ENCODE measurements at places on chromosomes 16 and 17. TPM values are rescaled to one million over a fixed set of nuclear protein-coding genes. Genes with fewer than 3 reads are reported as not detected.
A peak's percentile ranks its signal among the peaks of the same experiment; 100 is the strongest.

DNA sequence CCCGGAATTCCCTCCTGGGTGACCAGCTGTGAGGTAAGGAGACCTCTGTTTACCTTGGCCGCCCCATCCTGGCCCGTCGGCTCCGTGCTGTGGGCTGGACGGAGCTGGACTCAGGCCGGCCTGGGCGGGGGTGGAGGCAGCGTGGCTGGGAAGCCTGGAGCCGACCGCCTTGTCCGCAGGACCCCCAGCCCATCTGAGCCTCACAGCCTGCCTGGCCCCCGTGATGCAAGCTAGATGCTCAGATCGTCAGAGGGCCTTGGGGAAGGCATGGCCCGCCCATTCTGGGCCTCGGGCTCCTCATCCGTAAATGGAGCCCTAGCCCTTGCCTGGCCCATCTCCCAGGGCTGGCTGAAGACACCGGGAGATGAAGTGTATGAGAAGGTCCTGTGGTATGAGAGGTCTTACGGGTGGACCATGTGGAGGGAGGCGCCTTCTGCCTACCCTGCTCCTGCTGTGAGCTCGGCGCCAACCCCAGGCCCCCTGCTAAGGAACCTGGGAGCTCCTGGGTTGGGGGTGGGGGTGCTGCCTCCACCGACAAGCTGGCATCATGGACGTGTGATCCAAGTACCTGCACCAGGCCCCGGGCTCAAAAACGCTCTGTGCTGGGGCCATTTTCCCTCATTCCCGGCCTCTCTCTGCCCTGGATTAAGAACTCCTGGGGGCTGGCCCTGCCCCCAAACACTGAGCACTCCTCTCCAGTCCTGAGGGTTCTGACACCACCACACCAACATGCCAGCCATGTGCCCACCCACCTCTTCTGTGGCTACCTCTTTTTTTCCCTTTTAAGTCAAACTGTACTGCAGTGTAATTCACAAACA is 5.4 kb upstream of the P2RX1 start:
- DNase-seq: no peak

DNA sequence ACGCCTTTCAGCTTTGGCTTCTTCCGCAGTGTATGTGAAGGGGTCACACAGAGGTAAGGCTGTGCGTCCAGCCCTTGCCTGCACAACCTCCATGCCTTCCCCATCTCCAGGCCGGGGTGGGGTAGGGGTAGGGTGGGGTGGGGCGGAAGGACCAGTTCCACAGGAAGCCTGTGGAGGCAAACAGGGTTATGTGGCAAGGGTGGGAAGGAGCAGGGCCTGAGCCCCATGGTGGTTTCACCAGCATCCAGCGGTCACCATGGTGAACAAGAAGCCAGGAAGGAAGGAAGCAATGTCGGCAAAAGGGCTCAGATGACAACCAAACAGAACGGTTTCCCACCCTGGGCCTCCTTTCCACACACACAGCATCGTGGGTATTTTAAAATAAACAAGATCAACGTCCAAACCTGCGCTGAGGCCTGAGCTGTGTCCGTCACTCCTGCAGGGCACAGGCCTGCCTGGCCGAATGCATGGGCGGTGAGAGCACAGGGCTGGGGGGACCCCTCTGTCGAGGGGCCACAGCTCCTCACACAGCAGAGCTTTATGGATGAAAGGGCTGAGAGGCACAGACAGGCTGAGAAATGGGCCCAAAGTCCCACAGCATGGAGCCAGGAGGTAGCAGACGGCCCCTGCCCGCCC is 80.5 kb downstream of the ZNF778 start:
- no peak for DNase-seq

DNA sequence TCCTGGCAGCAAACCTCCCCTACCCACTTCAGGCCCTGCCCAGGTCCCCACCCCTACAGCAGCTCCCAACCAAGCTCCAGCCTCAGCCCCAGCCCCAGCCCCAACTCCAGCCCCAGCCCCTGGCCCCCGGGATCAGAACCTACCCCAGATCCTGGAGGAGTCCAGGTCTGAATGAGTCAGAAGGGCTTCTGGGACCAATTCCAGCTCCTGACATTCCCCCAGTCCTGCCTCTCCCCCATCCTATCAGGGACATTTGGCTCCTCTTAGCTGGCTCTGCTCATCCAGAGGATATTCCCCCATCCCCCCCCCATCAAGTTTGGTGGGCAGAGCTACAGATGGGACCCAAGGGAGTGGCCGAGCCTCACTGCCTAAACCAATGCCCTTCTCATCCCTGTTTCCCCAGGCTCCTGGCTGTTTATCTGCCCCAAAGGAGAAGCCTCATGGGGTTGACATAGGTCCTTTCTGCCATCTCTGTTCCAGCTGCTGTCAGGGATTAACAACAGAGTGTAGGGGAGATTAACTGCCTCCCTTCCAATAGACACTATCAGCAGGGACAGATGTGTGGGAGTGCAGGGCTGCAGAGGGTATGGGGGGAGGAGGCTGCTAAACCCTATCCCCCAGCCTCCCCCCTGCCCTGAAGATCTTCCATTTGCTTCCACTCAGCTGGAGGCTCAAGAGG is 16.5 kb downstream of the CNTNAP1 start:
- DNase-seq: no peak

The CDH5 gene
- total RNA-seq: 3.4 TPM

DNA sequence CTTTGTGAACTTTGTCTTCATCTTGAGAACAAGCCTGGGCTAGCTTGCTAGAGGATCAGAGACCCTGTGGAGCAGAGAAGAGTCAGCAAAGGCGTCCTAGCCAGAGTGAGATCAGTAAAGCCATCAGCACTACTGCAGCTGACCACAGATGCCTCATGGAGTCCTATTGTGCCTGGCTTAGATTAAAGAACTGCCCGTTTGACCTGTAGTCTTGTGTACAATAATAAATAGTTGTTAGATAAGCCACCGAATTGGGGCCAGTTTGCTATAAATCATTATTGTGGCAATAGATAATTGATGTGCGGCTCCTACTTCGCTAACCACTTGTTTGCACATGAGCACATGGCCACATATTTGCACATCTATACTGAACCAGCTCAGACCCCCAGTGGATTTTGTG is 103.0 kb downstream of the CYLD start:
- DNase-seq: no peak

DNA sequence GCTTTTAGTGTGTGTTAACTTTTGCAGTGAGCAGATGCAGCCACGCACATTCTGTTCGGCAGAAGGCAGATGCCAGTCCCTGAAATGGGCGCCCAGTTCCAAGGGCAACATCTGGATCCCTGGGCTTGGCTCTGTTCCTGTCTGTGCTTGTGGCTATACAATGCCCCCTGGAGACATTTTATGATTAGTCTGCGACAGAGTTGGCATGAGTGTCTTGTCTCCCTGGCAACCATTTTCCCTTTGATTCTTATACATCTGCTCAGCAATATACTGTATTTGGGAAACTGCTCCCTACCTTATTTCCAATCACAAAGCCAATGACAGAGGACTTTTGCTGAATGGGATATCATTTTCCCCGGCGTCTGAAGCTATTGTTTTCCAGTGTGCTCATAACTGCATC is 1629.5 kb upstream of the GOT2 start:
- no peak for DNase-seq

DNA sequence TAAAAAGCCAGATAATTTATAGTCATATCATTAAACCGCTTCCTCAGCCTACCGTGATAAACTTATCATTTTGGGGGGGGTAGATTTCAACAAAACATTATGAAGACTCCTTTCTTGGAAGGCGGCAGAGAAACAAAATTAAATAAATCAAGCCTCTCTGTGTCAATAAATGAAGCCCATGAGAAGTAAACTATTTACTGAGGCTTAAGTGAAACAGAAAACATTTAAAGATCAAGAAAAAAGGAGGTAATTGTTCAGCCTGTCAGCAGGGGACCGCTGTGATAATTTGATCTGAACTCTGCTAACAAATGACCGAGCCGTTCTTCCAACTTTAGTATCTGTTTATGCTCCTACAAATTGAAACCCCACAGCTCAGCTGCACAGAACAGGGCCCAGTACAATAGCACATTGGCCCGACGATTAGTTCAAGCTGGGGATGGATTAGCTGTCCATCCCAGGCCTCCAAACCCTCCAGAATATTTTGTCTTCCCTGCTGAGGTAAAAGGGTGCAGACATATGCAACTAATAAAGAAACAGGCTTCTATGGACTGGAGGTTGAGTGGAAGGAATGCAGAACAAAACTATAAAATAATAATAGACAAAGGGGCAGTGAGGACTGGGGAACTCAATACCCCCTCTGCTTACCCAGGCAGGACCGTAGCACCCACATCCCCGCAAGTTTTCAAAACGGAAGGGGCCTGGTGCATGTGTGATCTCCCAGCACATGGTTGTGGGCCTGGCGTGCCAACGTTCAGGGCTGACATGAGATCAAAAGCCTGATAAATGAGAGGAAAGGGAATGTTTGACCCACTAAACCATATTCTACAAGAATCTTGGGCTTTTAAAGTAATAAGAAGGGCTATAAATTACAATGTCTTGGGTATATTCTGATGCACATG is 298.1 kb upstream of the IRX5 start:
- no peak for DNase-seq

DNA sequence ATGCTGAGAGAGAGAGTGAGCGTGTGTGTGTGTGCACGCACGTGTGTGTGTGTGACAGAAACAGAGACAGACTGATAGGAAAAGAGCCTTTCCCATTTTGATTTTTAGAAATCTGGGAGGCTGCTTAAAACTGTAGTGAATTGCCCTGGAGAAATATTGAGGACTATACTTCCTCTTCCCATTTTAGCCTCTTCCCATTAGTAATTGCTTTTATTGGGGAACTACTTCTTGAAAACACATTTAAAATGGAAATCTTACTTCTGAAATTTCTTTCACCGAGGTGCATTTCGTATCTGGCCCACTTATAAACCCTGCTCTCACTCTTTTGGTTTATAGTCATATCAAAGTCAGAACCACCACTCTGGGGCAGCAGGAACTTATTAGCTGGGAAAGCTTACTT is 47.1 kb downstream of the NUP93 start:
- no peak for DNase-seq

GRCh38 chr16:78576941-78577340 is 477.5 kb downstream of the WWOX start:
- DNase-seq: no peak

The KRTAP4-1 gene
- total RNA-seq: not detected

The SMIM36 gene
- not detected for total RNA-seq

- DNase-seq: no peak
Measured at GRCh38 chr17:65797809-65798208, 236.4 kb upstream of the AXIN2 start.

The CCR7 gene
- total RNA-seq: 0.82 TPM

- DNase-seq: peak; percentile 93
Measured at GRCh38 chr17:794876-795275, 12.7 kb downstream of the MRM3 start.

The MYO15A gene
- total RNA-seq: 0.13 TPM

The FBXW10 gene
- total RNA-seq: 0.05 TPM

The SCGB1C2 gene
- 0.38 TPM for total RNA-seq

DNA sequence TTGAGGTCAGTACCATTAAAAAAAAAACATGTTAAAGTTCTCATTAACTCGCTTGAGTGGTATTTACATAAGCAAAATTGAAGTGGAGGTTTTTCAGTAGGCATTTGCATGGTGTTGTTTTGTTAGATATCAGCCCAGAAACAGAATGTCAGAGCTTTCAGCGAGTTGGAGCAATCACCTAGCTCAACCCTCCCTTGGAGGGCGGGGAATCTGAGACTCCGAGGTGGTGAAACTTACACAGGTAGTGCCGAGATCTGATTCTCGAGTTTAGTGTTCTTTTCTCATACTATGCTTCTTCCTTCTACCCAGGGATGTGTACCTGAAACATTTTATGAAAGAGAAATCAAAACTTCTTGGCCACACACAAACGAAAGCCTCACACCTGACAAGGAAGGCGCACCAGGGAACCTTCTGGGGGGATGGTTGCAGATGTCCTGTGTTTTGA is 6.6 kb downstream of the SEC14L1 start:
- no peak for DNase-seq
